ENCODE measurements at places on chromosomes 4 and X. TPM values are rescaled to one million over a fixed set of nuclear protein-coding genes. Genes with fewer than 3 reads are reported as not detected.

Gene HAUS3
- total RNA-seq = 13.6 TPM

Gene SHISA3
- total RNA-seq = 0.65 TPM

Gene SATL1
- not detected for total RNA-seq

Gene DGAT2L6
- not detected for total RNA-seq

Gene GYPA
- total RNA-seq = not detected

Gene TCEAL7
- 1.5 TPM for total RNA-seq

Gene CNKSR2
- under 0.01 TPM for total RNA-seq

Gene CSN2
- total RNA-seq = not detected

Gene GAGE12J
- total RNA-seq = not detected

Gene FRMPD4
- total RNA-seq = under 0.01 TPM

Gene XAGE2
- not detected for total RNA-seq

Gene MAGEE2
- not detected for total RNA-seq

Gene MAGED4B
- total RNA-seq = 12.4 TPM

Gene NALF2
- not detected for total RNA-seq

Gene HPGD
- total RNA-seq = not detected

Gene NEUROG2
- not detected for total RNA-seq

Gene TACR3
- not detected for total RNA-seq

Gene PDGFC
- total RNA-seq = 8.8 TPM

Gene BTC
- 0.10 TPM for total RNA-seq

Gene MAGEA12
- not detected for total RNA-seq

Gene ATP5ME
- total RNA-seq = 97.7 TPM

Gene ABCE1
- total RNA-seq = 206 TPM

Gene CFI
- total RNA-seq = 47.0 TPM

Gene PNPLA4
- 10.8 TPM for total RNA-seq

Gene PLK4
- 5.2 TPM for total RNA-seq

Gene PHOX2B
- total RNA-seq = not detected

Gene GPR78
- not detected for total RNA-seq

Gene TMEM35A
- 2.9 TPM for total RNA-seq

Gene PRMT9
- 11.6 TPM for total RNA-seq

Gene CLDN22
- 0.10 TPM for total RNA-seq

Gene PAK3
- 0.29 TPM for total RNA-seq

Gene UCP1
- total RNA-seq = not detected

Gene ASB12
- total RNA-seq = not detected

Gene TMEM31
- total RNA-seq = not detected

Gene HSD17B13
- total RNA-seq = not detected

Gene MAGEA10
- not detected for total RNA-seq

Gene POU3F4
- not detected for total RNA-seq

Gene TMPRSS11A
- not detected for total RNA-seq

Gene ITM2A
- 31.5 TPM for total RNA-seq

Gene ETDA
- total RNA-seq = not detected

Gene KDR
- 524 TPM for total RNA-seq

Gene ALAS2
- not detected for total RNA-seq

Gene VCX3A
- not detected for total RNA-seq

Gene ETNPPL
- not detected for total RNA-seq

Gene SUPT20HL2
- not detected for total RNA-seq

Gene STOX2
- 1.3 TPM for total RNA-seq

Gene GPR173
- 1.9 TPM for total RNA-seq

Gene SERTM2
- total RNA-seq = not detected

Gene PAGE5
- not detected for total RNA-seq

Gene TEC
- total RNA-seq = 1.1 TPM

Gene PIR
- total RNA-seq = 127 TPM

Gene SLIT2
- total RNA-seq = 1.6 TPM

Gene GAGE12E
- total RNA-seq = not detected

All from vein endothelial cell (primary cell).